ENCODE measurements at places on chromosomes 5 and 9.

GRCh38 chr9:134987376-134987775 lies 69.7 kb upstream of the FCN1 start:
- no peak for DNase-seq

GRCh38 chr9:82560457-82560904 lies 502.5 kb downstream of the RASEF start:
- no peak for DNase-seq

DNA sequence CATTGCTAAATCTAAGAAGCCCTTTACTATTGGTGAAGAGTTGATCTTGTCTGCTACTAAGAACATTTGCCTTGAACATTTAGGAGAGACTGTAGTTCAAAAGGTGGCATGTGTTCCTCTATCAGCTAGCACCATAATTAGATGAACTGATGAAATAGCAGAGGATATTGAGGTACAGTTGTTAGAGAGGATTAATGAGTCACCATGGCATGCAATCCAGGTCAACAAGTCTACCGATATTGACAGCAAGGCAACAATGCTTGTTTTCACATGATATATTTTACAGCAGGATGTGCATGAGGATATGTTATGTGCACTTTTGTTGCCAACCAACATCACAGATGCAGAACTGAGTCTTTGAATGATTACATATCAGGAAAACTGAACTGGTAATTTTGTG lies 134.3 kb upstream of the CDH9 start:
- no peak for DNase-seq

GRCh38 chr5:22390888-22391287 lies 462.3 kb downstream of the CDH12 start:
- no peak for DNase-seq

DNA sequence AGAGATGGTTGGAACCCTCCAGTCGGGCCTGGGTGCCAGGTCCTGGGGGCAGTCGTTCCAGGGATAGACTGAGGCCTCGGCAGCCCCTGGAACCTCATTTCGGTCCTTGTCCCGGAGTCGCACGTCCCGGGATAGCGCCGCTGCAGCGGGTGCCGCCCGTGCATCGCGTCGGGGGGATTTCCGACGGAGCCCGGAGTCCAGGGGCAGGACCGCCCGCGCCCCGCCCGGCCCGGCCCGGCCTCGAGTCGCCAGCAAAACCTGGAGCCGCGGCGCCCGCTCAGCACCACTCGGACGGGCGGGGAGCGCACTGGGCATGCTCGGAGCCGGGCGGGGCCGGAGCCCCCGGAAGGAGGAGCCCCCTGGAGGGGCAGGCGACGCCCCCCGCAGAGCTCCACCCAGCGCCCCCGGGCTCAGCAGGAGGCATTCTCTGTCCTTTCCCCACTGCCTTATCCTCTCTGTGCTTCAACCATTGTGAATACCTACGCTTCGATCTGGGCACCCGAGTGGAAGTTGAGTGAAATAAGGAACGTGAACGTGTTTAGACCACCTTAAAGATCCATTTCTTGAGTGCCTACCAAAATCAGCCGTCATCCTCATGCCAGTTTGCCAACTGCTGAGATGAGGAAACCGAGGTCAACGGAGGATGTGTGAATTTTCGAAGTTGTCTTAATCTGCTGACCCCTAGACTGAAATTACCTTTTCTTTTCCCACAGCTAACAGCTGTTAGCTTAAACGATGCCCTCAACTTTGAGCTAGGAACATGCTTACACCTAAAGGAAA lies 1.7 kb upstream of the PTPN3 start:
- no peak for DNase-seq

DNA sequence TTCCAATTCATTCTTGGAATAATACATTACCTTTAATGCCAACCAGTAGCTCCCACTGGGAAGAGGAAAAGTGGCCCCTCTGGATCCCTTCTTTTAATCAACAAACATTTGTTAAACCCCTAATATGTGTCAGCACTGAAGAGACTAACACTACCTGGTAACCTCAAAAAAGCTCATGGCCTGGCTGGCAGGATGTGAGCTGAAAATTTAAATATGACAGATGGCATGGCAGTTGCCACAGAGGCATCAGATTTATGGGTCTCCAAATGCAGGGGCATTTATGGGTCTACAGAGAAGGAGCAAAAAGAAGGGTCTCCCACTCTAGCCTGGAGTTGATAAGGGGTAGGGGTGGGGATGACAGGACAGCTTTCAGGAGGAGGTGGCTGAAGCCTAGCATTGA lies 12.5 kb downstream of the DNAH5 start:
- no peak for DNase-seq

- no peak for DNase-seq
Measured at GRCh38 chr9:91958174-91958573, 8.1 kb upstream of the ROR2 start.

DNA sequence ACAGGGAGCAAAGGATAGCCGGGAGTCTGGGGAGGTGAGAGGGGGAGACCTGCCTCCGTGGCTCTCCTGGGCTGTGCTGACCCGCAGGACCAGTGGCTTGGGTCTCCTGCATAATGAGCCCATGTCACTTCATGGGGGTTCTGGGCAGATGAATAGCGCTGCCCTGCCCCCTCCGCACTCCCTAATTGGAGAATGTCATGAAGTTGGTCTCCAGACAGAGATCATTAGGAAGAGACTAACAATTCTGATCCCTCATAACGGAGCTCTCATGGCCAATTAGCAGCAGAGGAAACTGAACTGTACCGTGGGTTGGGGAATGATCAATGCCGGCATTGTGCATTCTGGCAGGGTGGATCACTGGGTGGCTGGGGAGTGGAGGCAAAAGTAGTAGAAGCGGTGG lies 186.1 kb downstream of the FSTL4 start:
- DNase-seq, result no peak

- DNase-seq, result no peak
Measured at GRCh38 chr9:130616451-130616850, 37.1 kb downstream of the FUBP3 start.

DNA sequence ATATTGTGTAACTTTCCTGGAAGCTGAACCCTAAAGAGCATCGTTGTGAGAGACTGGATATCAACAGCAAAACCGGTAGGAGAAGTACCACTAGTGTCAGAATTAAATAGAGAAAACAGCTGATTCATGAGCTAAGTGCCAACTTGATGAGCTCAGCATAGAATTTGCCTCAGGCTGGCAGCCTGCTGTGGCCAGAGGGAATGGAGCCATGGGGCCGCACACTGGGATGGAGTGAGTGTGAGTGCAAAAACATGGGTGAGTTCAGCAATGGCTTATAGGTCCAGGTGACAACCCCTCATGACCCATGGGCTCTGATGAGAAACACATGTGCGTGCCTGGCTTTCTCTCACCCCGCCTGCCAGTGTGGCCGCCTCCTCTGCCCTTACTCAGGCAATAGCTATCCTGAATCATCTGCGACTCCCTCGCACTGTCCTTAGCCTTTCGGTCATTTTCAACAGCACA lies 25.4 kb downstream of the ADAMTS16 start:
- no peak for DNase-seq

DNA sequence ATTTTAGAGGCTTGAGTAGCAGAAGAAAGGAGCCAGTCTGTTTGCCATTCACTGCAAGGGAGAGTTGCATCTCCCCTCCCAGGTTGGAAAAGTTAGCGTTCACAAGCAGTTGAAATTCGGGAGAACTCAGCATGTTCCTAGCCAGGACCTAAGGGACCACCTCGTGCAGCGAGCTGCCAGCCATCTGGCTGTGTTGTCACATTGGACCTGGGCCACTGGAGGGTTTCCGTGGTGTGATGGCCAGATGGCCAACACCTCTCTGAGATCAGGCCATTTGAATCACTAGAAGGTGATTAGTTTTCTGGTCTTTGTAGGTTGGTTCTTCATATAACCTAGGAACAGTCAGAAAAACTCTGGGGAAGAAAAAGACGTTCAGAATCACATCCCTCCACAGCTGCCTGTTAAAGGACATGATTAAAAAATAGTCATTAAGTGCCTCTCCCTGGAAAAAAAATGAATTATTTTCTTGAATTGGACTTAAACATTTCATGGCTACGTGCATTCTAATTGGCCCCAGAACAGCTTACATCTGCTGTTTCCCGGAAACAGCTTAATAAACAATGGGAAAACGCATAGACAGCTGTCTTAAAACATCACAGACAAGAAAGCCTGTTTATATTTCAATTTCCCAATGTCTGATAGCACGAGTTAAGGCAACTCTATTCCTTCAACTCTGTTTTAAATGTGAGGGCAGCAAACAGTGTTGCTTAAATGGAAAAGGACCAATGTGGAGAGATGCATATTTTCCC lies 303.9 kb downstream of the TENT4A start:
- no peak for DNase-seq

- no peak for DNase-seq
Measured at GRCh38 chr9:84327184-84327583, 13.4 kb downstream of the SLC28A3 start.

DNA sequence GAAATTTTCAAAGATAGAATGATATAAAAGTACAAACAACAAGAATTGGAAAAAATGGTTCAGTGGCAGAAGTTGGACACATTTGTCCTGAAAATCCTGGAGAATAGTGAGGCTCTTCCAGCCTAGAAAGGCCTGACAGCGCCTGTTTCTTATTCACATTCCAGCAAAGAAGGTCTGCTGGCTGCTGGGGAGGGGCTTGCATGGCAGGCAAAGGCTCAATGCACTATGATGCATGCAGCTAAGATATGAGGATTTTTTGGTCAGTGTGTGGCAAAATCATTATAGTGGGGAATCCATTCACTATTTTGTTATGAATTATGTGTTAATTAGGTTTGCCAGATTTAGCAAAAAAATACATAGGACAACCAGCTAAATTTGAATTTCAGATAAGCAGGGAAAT lies 243.9 kb upstream of the SLC30A5 start:
- DNase-seq, result no peak

- no peak for DNase-seq
Measured at GRCh38 chr9:13330396-13331004, 51.0 kb upstream of the MPDZ start.

DNA sequence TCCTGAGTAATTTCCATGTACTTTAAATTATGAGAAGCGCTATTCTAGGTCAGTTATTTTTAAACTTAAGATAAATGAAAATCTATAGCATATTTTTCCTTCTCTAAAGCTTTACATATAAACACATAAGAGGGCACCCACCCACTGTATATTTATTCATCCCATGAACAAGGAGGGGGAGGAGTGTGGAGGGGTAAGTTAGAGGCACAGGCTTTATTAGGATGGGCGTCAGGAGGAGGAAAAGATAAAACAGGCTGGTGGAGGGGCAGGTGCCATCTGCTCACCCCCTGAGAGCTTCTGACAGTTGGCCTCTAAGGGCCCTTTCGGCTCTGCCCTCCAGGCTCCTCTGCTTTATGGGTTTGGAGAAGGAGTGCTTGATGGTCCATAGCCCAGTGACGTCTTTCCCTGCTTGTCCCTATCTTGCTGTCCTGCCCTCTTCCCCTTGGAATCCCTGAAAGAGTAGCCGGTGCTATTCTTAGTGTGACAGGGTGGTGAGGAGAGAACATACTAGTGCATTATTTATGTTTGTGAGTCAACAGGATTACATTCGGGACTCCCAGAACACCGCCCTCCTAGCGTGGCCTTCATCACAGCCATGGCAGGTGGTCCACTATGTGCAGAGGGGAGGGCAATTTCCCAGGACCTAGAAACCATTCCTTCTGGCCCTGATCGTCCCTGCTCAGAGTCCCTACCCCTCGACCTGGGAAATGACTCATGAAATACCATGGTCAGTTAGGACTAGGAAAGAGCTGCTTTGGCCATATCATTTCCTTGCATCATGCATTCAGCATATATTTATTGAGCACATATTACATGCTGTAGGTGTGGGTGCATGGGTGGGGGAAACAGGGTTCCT lies 7.9 kb upstream of the SYNPO start:
- no peak for DNase-seq

- DNase-seq, result no peak
Measured at GRCh38 chr5:76643371-76643770, 20.2 kb upstream of the F2RL2 start.

- no peak for DNase-seq
Measured at GRCh38 chr9:13141629-13142028, 137.9 kb downstream of the MPDZ start.

DNA sequence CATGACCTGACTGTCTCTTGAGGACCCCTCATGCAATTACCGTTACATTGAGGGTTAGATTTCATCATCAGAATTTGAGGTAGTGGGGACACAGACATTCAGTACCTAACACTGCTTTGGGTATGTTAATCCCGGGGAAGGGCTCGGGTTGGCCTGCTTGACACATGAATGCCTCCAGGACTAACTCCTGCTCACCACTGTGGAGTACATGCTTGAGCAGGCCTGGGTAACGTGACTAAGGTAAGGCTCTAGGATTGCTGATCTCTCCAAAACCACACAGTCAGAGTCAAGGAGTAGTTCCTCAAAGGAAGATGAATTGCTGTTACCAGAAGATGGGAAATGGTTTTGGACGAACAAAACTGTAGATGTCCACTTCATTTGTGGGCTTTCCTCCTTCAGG lies 376.3 kb upstream of the ZNF462 start:
- DNase-seq, result no peak

- no peak for DNase-seq
Measured at GRCh38 chr5:110105692-110106091, 416.0 kb downstream of the MAN2A1 start.

- DNase-seq, result no peak
Measured at GRCh38 chr5:79936002-79936645, 54.9 kb downstream of the MTX3 start.

- no peak for DNase-seq
Measured at GRCh38 chr5:105616599-105616998, 2054.0 kb upstream of the NUDT12 start.

DNA sequence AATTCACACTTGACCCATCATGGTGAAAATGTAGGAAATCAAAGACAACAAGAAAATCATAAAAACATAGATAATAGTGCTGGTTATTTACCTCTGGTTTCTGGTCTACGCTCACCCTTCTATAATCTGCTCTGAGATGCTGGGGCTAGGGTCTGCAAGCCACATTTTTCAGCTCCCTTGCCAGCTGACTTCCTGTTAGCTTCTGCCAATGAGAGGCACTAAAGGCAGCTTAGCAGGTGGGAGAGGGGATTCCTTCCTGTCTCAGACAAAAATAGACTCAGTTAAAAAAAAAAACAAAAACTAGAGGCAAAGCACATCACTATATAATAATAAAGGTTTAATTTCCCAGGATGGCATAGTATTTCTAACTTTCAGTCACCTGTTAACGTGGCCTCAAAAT lies 20.2 kb upstream of the N4BP3 start:
- DNase-seq, result no peak

DNA sequence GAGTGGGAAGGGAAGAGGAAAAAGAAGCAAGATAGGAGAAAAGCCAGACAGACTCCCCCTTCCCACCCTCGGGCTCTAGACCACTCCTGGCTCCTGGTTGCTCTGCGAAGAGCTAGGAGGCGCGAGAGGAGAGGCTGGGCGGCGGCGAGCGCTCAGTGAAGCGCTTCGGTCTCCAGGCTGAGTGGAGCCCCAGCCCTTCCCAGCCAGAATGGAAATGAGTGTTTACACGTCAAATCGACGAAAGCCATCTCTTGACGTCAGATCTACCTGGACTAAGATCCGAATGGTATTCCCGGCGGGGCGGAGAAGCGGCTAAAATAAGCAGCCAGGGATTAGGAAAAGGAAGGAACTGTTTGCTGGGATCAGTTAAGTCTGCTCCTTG lies at the start of gene PCSK1:
PCSK1 (minus strand) TSS at position 183 of the 382 bp plus-strand sequence. CDS start 206 bp downstream, outside the sequence.
- DNase-seq, result no peak

GRCh38 chr9:132804576-132805295 lies 73.3 kb downstream of the AK8 start:
- DNase-seq, result no peak
